ENCODE measurements at places on chromosomes 12 and 14. TPM values are rescaled to one million over a fixed set of nuclear protein-coding genes. Genes with fewer than 3 reads are reported as not detected.

The CEP290 gene
- 24.3 TPM for total RNA-seq

The SDR9C7 gene
- total RNA-seq = not detected

The RIPK3 gene
- total RNA-seq = 0.61 TPM

The PPM1A gene
- 40.5 TPM for total RNA-seq

The FAIM2 gene
- not detected for total RNA-seq

The RND1 gene
- total RNA-seq = 0.17 TPM

The HSPB8 gene
- total RNA-seq = 4.5 TPM

DNA sequence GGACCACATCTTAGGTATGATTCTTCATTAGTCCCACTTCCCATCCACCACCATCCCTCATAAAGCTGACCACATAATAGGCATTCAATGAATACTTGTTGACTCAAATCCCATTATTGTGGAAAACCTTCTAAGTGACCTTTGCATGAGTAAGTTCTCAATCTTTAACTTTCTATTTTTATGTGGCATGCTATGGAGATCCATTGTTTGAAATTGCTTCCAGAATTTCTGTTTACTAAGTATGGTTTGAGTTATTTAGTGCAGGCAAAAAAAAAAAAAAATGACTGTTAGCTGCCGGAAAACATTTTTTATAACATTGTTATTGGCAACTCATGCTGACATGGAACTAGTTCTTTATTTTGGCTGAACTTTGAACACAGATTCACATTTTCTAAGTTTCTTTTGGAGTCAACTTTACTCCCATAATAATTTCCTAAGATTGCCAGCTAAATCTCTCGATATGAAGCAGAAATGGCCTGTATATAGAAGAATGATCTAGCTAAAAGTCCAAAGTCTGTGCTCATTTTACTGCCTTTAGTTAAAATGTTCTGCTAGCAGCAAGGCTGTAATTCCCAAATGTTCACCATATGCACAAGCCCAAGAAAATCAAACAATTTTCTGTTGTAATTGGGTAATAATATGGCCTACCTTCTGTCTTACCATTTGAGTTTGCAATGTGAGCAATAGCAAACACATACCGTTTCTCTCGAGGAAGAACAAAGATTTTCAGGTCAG is 77.9 kb downstream of the PTGER2 start:
- peak; percentile 68 for DNase-seq

- no peak for DNase-seq
Observed at GRCh38 chr12:50105913-50106450, 2.2 kb downstream of the GPD1 start.

GRCh38 chr14:101491841-101492240 is 69.5 kb upstream of the DIO3 start:
- DNase-seq = no peak

DNA sequence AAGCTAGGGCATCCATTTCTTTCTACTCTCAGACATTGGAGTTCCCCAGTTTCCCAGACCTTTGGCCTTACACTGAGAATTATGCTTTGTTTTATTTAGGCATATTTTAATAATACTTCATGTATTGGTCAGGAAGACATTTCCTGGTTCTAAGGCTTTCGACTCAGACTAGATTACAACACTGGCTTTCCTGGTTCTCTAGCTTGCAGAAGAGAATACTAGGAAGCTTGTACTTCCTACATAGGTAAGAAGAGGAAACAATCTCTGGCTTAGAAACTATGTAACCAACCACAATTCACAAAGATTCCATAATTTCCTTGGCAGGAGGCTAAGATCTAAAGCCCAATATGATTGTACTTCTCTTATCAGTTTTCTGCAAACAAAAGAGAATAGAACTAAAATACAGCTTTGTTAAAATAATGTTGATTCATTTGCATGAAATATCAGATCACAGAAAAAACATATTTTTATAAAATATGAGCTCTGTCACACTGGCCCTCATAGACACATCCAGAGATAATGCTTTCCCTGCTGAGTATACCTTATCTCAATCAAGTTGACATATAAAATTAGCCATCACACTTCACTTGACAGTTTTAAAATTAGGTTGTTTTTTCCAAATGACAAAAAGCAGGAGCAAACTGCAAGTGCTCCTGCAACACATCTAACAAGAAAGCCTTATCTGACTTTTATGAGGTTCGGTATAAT is 30.5 kb downstream of the CLEC2D start:
- peak; percentile 13 for DNase-seq

DNA sequence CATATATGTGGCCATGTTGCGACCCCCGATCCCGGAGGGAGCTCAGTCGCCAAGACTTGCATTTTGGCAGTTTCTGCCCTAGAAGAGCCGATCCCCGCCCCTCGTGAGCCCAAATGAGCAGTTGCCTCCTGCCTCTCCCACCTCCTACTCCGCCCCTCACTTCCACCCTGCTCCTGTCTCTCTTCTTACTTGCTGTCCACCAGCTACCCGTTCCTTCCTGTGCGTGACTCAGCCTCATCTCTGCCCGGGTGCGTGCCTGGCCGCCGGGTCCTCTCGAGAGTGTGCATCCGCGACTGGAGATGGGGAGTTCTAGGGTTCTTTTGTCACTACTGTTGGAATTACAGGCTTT is 585 bp downstream of the GPATCH2L start:
- peak; percentile 88 for DNase-seq

DNA sequence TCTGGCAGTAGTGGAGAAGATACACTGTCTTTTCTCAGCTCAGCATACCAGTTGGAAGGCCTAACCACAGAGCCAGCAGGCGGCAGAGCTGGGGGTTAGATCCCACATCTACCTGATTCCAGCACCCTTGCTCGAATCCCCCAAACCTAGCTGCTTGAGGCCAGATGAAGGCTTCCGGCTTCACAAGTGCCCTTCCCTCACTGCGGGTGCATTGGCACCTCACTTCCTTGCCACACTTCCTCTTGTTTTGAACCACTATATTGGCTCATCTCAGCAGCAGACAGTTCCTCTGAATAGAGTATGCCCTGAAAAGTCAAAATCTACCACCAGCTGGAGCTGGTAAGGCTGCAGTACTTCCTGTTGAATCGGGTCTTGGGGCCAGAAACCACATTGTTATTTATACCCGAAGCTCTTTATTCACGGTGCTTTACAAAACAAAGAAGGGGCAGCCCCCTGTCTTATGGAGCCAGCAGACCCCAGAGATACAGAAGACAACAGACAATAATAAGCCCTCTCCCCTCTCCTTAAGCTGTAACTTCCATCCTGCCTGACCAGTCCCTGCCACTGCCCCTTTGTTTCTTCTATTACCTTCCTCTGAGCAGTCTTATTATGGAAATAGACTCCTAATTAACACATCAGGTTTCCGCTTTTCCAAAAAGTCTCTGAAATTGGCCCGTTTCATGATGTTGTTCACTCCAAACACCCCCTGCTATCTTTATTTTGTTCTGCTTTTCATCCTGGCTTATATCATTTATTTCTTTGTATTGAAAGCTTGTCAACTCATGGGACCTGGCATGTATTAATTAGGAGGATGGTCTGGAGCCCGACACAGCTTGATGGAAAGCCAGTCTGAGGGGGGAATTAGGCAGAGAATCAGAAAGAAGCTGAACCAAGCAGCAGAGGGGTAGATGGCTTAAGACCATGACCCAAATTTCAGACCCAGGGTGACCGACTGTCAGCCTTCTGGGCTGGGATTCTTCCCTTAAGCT is 233.5 kb downstream of the EFCAB11 start:
- DNase-seq = no peak

DNA sequence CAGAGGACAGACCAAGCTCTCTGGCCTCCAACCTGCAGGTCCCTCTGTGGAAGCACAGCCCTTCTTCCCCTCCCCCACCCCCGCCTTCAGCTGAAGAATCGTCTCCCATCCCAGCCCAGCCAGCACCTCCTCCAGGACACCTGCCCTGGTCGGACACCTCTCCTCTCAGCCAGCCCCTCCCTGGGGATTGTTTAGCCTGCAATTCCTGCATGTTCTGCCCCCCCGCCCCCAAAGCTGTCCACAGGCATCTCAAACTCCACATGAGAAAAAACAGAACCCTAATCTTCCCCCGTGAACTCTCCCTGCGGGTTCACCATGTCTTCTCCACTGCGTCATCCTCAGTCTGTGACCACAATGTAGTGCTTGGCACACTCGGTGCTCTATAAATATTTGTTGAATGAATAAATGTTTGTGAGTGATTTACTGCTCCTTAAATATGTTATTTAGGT is 24.1 kb downstream of the PRIMA1 start:
- peak; percentile 25 for DNase-seq

GRCh38 chr14:60233251-60233650 is 15.8 kb upstream of the PPM1A start:
- no peak for DNase-seq

- peak; percentile 4 for DNase-seq
Observed at GRCh38 chr12:109053382-109054123, 1.2 kb downstream of the USP30 start.

- DNase-seq = no peak
Observed at GRCh38 chr12:80382254-80382653, 61.8 kb upstream of the PTPRQ start.

DNA sequence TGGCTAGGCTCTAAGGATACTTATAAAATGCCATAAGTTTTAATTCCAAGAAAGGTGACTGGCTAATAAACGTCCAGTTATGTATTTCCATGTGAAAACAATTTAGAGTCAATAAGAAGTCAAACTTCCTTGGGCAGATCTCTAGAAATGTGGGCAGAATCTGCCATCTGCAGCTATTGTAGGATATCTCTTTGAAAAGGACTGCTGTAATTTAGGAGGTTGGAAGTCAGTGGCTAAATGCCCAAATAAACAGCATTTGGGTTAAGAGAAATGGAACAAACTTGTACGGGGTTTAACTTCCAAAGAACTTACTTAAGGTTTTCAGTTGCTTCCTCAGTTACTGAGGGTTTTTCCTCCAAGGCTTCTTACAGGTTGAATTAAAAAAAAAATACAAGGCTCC is 121.6 kb downstream of the FIGNL2 start:
- DNase-seq = no peak

DNA sequence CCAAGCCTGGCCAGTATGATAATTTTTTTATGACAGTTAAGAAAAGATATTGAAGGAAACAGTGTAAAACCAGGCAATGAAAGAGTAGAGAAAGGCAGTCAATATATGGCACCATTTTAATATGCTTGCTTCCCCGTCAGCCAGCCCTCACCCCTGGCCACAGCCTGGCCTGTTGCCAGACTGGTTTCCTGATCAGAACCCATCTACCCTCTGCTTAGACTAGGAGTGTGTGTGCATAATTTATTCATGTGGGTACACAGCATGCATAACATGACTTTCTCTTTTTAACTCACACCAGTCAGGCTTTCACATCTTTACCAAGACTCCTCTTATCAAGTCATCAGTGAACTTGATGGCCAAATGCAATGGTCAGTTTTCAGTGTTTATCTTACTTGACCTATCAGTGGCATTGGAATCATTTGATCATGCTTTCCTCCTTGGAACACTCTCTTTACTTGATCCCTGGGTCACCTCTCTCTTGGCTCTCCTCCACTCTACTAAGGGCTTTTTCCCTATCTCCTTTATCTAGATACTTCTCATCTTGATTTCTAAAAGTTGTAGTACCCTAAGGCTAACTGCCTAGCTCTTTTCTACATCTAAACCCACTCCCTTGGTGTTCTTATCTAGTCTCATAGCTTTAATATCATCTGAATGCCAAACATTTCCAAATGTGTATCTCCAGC is 10.0 kb upstream of the GPR19 start:
- DNase-seq = no peak

- DNase-seq = no peak
Observed at GRCh38 chr12:96078231-96079135, 43.1 kb upstream of the LTA4H start.

DNA sequence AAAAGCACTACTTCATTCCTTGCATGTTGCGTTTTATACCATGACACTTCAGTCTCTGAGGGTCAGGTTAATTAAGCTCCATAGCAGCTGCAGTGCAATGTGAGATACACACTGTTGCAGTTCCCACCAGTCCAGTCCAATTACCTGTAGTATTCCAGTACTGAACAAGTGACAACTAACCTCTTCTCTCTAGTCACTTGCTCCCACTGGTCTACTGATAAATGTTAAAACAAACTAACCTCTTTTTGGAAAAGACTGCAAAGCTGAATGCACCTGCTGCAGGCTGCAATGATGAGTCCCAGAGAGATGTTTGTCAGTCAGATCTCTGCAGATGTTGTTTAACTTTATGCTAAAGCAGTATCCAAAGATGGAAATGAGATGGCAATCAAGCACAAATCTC is 7.9 kb downstream of the NOVA1 start:
- DNase-seq = no peak

GRCh38 chr14:64025479-64025878 is 172.7 kb downstream of the SYNE2 start:
- DNase-seq = no peak

DNA sequence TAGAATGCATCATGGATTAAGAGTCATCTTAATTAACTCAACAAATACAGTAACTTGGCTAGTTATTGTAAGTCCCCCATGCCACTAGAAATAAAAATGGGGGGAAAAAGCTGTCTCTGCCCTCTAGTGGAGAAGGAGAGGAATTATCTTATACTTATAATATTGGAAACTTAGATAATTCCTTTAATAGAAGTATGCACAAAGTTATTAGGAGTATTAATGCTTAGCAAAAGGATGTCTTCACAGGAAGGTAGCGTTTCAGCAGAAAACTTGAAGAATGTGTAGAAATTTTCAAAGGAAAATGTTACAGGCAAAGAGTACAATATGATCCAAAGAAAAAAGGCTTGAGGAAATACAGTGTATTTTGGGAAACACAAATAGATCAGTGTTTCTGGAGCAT is 19.8 kb downstream of the OR5AU1 start:
- DNase-seq = no peak

DNA sequence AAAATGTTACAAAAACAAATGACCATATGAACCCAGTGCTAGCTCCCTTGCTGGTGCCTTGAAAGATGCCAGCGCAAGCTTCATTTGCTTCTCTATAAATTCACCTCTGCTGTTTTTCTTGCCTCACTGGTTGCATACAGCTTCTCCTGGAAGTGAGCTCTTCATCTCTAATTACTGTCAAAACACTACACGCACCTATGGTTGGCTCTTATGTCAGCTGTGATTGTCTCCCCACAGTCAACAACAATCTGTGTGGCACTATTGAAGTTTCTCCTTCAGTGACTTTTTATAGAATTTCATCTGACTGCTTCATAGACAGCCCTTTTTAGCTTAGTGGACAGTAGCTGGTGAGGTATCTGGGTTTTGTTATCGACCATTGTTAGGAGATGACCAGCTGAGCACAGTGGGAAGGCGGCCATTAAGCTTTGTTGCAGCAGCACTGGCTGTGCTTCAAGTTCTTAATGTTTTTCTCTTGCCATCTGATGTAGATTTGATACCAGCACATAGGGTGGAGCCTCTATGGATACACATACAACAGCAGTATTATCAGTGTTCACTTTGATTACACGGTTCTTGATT is 131.8 kb downstream of the KITLG start:
- DNase-seq = no peak

DNA sequence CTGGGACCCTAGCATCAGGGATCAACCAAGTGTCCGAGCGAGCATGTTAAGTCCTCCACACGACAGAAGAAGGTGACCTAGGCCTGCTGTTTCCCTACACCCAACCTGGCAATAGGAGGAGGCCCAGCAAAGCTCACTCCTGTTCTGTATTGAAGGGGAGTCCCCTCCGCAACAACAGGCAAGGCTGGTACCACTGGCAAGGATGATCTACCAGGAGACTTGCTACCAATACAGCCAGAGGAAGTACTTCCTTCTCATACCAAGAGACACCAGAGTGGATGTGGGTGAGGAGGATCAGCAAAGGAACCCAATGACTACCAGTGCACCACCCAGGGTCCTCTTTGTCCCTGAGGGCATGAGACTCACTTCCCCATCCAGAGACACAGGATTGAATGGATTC is 4.9 kb downstream of the KLRC1 start:
- no peak for DNase-seq

- DNase-seq = no peak
Observed at GRCh38 chr12:50988871-50989270, 36.5 kb downstream of the HIGD1C start.

- no peak for DNase-seq
Observed at GRCh38 chr12:109982210-109982609, 14.0 kb downstream of the GIT2 start.

Measured in mammary epithelial cell (primary cell).